ENCODE measurements at places on chromosomes 5 and 9.
A peak's percentile ranks its signal among the peaks of the same experiment; 100 is the strongest.

GRCh38 chr9:3948826-3949556, 350.9 kb downstream of the GLIS3 start:
- no peak for DNase-seq

DNA sequence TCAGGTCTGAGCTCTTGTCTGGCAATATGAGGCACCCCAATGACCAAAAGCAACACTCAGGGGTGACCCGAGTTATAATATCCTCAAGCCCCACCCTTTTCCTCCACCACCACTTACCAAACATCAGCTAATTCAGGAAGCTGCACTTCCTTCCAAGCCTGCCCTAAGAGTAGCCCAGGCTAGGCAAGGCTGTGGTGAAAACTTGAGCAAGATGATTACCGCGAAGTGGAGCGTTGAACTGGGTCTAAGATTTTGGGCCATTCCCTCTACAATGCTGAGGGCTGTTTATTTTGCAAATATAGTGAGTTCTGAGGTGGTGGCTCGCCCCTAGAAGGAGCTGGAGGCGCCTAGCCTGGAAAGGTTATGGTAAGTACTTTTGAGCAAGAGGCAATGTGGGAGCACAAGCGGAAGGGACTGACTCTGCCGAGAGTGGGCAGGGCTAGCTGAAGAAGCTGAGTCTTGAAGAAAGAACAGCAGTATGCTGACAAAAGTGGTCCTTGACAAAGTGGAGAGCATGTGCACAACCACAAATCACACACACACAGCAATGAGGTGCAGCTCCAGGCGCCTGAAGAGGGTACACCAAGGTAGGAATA, at the start of gene HK3:
TSS of gene HK3 (minus strand) at position 51 of the 596 bp plus-strand sequence. CDS start 3,187 bp downstream, outside the sequence.
- DNase-seq, result no peak

- no peak for DNase-seq
These were observed 29.6 kb upstream of the GRXCR2 start for GRCh38 chr5:145902421-145902820.

- no peak for DNase-seq
These were observed 13.2 kb upstream of the S1PR3 start for GRCh38 chr9:88978034-88978433.

- DNase-seq, result no peak
These were observed 304.2 kb downstream of the DNAH5 start for GRCh38 chr5:13640270-13640669.

DNA sequence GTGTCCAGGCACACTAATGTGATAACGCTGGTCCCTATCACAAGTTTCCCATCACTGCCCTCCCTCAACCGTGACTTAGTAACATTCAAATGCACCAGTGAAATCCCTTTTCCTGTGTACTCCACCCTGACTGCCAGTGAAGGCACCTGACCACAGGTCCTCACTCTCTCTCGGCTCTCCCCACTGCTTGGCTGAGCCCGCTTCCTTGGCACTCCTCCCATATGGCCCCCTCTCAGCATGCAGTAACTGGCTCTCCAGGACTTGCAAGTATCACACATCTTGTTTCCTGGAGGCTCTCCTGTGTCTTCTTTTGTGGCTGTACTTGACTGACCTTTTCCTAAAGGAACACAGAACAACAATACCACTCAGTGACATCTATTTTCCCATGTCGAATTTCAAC, 292.0 kb upstream of the ZNF608 start:
- DNase-seq, result no peak

GRCh38 chr9:95852059-95853032, 23.1 kb upstream of the ERCC6L2 start:
- DNase-seq, result peak; percentile 64

DNA sequence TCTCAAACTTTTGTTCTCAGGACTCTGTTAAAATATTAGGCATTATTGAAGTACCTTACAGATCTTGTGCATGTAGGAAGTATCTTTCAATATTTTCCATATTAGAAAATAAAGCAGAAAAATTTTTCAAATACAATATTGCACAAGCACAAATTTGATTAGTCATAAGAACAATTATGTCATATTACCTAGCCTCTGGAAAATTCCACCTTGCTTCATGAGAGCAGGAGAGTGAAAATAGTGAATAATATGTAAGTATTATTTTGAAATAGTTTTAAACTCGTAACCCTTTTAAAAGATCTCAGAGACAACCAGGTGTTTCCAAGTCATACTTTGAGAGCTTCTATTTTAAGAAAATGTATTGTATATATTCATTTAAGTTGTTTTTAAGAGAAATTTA, 1672.9 kb upstream of the ACO1 start:
- no peak for DNase-seq

GRCh38 chr9:114363424-114363823, 24.4 kb downstream of the AKNA start:
- no peak for DNase-seq

DNA sequence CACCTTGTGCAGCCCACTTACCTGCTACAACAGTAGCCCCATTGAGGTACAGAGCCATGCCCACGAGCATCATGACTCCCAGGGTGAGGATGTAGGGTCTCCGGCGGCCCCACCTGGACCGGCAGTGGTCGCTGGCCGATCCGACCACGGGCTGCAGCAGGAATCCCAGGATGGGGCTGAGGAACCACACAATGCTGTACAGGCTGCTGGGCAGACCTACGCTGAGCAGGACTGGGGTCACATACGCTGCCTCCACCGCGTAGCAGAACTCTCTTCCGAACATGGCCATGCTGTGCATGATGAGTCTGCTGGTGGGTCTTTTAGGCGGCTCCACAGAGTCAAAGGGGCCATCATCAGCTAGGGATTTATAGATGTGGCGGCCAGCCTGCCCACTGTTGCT, 315 bp downstream of the SLC45A2 start:
- no peak for DNase-seq

DNA sequence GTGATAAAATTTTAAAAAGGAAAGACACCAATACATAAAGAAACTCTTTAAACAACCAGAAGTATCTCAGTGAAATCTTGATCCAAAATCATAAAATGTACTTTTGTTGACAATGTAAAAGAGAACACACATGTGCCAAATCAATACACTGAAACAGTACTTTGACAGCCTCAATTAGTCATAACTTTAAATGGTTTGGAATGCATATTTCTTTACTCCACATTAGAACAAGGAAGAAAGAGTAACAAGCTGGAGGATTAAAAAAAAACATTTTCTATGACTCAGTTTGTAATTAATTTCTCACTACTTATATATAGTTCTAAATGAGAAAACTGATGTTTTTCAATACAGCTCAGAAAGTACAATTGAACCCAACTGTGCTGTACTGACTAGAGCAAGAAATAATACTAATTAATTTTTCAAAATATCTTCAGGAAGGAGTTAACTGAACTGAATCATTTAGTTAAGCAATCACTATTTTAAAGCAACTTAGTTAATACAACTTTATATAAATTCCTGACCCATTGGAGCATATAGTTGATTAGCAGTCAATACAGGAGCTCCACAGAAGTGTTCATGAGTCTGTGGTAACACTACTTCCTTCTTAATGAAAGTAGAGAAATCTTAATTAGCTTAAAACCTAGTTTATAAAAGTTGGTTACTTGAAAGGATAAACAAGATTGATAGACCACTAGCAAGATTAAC, 101.0 kb downstream of the NR3C1 start:
- no peak for DNase-seq

GRCh38 chr5:108382784-108383330, 959 bp upstream of the FBXL17 start:
- DNase-seq, result no peak

GRCh38 chr5:146015001-146015400, 78.6 kb downstream of the SH3RF2 start:
- no peak for DNase-seq

- no peak for DNase-seq
These were observed 13.7 kb upstream of the CXCL14 start for GRCh38 chr5:135592312-135593045.

Data from SK-MEL-5 (cell line).